NCI-H345 (cell line): ENCODE measurements at places on chromosomes 16 and 17.

DNA sequence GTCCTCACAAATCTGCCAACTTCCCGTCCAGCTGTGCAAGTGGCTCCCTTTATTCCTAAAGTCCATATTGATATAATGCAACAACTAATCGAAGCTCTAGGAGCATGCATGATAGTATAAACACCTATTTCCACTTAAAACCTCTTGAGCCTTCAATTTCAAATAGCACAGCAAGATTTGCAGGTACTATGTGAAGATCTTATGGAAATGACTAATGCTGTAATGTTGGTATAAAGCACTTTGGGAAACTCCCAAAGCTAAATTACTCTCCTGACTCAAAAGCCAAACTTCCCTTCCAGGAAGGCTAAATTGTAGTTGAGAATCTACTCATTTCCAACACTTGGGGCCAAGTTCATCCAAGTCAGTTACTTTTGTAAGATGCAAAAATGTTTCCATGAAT, 287.6 kb upstream of the CDH11 start:
- DNase-seq: no peak

- DNase-seq: no peak
Observed at GRCh38 chr17:34379868-34380267, 16.8 kb upstream of the CCL1 start.

DNA sequence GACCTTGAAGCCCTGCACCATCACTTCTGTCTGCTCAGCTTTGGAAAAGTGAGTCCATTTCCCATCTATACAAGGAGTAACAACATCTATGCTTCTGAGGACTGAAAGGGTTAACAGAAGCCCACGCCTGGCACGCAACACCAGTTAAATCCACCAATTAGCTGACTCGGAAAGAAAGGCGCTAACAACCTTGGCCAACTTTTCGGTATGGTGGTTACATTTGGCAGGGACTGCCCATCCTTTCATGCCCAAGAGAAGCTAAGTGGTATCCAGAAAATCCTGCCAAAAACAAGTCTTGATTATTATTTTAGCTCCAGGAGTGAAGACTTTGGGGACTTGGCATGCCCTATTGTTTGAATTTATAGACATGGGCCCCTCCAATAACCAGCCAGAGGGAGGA, 202.3 kb upstream of the RPL38 start:
- no peak for DNase-seq

- DNase-seq: no peak
Observed at GRCh38 chr17:39951924-39952679, 10.7 kb upstream of the GSDMA start.

DNA sequence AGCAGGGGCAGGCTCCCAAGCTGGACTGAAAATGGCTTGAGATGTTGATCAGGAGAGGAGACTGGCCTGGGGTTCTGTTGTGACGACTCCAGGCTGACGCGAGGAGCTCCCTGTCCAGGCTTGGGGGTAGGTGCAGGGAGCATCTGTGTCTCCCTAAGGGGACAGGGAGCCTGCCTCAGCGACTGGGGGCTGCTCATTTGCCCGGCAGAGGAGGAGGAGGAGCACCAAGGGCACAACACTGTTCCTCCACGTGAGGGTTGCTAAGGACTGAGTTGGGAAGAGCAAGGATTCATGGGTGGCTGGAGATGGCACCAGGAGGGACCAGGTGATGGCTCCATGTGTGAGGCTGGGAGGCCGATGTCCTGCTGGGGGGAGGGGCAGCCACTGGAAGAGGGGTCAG, 53.3 kb downstream of the USP22 start:
- DNase-seq: no peak

DNA sequence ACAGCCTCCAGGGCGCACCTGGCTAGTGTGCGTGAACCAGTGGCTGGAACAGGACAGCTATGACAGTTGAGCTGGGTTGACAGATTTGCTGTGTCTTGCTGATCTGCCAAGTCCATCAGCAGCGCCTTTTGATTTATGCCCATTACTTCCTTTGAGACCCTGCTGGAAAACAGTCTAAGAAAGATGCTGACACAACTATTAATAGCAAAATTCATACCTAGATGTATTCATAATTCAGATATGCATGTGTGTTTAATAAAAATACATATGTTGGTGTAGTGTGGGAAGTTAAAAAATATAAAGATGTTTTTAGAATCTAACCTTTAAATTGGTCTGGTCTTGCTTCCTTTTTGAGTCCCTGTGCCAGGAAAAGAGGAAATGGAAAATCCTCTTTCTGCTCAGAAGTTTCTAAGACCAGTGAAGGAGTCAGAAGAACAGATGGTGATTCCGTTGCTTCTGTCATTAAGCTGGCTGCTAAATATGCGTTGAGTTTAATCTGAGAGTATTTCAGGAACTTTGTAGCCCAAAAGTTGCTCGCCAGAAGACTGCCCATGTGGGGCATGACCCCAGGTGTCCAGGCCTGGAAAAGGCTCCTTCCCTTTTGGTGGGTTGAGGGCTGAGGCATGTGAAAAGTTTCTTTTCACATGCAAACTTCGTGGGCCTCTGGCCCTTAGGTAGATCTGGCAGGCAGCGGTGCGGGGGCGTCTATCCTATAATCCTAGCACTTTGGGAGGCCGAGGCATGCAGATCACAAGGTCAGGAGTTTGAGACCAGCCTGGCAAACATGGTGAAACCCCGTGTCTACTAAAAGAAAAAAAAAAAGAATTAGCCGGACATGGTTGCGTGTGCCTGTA, 40.0 kb upstream of the ENDOV start:
- DNase-seq: no peak

DNA sequence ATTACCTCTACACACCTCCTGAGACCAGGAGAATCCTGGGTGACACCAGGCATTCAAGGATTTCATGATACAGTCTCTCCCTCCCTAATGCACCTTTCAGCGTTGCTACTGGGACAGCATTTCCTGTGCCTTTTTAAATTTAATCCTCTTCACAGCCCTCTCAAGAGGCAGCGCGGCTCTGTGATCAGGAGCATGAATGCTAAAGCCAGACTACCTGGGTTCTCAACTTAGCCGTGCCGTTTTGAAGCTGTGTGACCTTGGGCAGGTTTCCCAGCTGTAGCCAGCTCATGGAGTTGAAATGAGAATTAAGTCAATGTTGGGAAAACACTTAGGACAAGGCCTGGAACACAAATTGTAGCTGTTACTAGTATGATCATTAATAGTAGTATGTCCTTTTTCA, 191.8 kb downstream of the XYLT1 start:
- no peak for DNase-seq

DNA sequence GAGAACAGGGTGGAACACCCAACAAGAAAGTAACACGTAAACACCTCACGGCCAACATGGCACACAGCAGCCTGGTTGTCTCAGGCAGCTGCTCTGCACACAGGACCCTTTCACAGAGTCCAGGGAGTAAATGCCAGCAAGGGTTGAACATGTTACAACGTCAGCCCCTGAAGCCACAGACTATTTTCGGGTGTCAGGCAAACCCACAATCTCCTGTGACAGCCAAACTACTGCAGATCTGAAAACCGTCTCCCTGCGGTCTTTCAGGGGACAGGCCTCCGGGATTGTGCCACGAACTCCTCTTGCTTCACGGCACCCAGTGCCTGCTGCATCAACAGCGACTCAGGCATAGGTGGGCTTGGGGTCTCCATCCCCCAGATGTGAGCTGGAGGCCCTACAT, 127.7 kb downstream of the XYLT1 start:
- DNase-seq: no peak
